ENCODE measurements at places on chromosomes 5 and 9. TPM values are rescaled to one million over a fixed set of nuclear protein-coding genes. Genes with fewer than 3 reads are reported as not detected.

- no peak for DNase-seq
These were observed 304.7 kb downstream of the GABRG2 start for GRCh38 chr5:162372256-162372655.

DNA sequence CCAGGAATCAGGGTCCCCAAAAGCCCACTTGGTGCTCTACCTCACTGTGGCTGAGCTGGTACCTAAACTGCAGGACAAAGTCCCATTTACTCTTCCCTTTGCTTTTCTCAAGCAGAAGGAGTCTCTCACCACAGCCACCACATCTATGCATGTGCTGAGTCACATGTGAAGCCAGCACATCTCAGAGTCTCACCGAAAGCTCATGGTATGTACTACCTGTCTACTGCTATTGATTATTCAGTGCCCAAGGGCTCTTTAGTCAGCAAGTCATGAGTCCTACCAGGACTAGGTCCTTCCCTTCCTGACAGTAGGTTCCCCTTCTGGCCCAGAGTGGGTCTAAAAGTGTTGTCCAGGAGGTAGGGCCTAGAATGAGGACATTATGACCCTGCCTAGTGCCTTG is 130.7 kb upstream of the NTRK2 start:
- DNase-seq, result no peak

DNA sequence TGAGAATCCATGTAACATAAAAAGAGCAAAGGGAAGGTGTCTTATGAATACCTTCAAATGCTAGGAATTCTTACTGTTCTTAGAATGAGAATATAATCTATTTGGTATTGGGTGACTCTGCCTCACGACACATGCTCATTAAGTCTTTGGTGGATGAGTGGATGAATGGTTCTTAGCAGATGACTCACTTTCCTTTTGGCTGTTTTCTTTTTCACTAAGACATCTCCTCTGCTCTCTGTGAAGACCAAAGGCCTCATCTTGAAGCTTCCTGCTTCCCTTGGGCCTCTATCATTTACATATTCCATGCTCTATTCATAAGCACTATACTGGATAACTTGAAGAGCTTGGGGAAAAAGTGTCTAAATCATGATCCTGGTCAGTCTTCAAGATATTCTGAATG is 468.1 kb downstream of the SPATA31D1 start:
- DNase-seq, result no peak

DNA sequence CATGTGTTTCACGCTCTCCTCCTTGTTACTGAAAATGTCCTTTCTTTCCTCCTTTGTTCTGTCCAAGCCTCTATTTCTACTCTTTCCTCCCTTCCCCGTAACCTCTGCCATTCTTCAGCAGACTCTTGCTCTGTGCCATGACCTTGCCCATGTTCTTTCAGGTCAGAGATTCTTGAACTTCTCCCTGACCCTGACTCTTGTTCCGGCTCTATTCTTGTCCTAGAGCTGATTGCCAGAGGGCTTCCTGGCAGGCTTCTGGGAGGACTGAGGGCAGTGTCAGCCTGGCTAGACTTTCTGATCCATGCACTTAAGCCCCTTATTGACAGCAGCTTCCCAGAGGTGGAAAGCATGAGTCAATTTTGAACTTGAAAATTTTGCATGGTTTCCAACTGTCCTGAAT is 174.2 kb downstream of the TMEM161B start:
- no peak for DNase-seq

DNA sequence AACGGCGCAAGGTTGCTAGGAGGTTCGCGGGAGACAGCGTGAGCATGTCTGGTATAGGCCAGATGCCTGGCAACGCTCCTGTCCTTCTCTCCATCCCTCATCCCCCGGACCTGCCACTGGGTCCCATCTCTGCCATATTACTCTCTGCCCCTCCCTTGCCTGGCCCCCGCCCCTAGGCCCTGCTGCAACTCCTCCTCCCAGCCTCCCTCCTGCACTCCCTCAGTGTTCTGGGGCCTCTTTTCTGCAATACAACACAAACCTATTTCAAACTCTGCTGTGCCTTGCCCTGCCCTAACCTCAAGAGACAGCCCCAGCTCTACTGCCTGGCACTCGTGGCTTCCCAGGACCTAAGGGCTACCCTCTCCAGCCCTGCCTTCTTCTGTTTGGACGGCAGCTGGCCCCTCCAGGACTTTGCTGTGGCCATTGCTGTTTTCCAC is 8.9 kb upstream of the DBN1 start:
- DNase-seq, result no peak

GRCh38 chr5:160789219-160789859 is 62.7 kb downstream of the ATP10B start:
- DNase-seq, result no peak

GRCh38 chr9:115884846-115885245 is 268.7 kb upstream of the PAPPA start:
- no peak for DNase-seq

CHSY3 gene
- not detected for polyA plus RNA-seq

Measured in naive B cell (primary cell).